ENCODE measurements at places on chromosomes 11 and 22.

DNA sequence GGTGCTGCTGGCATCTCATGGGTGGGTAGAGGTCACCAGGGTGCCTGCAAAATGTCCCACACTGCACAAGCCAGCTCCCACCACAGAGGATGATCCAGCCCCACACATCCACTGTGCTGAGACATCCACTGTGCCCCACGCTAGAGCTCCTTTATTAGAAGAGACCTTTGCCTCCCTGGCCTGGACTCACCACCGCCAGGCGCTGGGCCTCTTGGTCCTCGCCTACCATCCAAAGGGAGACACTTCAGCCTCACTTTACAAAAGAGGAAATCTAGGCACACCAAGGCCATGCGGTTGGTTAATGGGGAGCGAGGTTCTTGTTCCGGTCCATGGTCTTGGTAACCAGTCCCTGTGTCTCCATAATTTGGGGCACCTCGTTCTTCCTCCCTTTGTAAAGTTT lies 3.4 kb upstream of the ANO1 start:
- DNase-seq = no peak

DNA sequence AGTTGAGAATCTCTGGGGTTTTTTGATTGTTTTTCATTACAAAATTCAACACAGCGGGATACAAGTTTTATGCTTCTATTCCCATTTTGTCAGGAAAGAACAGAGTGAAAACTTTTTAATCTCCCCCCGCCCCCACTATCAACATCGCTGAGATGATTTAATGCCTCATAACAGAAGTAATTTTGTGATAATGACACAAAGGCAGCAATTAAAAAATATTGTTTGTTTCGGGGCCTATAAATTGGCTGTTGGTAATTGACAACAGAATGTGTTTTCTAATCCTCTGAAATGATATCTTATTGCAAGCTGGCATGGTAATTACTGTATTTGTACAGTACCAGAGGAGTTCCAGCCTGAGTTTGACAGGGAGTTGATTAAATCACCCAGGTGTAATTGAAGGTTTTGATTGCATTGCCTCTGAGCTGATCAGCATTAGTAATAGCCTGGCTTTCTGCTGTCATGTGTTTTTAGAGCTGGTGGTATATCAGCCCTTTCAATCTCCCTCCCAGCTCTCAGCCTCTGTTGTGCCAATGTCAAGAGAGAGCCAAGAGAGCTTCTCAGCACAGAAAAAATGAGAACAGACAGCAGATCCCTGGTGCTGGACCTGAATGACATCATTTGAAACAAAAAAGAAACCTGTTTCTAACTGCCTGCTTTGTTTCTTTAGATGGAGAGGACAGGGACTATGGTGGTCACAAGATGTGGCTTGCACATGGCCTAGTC lies 265.1 kb downstream of the FAM76B start:
- DNase-seq = no peak

DNA sequence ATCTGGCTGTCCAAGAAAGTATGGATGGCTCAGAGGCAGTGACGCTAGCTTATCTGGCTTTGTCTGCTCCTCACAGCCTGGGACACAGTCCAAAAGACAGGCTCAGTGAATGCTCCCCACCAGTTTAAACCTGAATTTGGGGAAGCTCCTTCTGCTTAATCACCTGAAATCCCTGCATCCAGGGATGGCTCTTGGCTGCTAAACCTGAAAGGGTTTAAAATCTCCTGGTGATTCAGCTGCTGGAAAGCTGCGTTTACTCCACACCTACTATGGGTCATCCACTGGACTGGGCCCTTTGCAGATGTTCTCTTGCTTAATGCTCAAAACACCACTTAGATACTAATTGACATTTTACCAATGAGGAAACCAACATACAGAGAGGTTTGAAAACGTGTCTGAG lies 302.0 kb upstream of the NARS2 start:
- DNase-seq = no peak

DNA sequence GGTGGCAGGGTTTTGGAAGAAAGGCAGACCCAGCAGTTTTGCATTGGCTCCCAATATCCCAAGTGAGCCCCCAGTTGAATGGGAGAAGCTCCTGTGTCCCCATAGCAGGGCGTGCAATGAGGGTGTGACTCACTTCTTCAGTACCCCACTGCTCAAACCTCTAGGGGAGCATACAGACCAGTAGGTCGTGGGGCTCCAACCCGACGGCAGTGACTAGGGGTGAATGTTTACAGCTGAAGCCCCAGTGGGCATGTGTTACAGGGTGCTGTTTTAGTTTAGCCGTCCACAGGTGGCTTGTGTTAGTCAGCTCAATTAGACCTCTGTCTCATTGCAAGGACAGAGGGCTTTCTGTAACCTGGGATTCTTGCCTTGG lies 564.5 kb upstream of the CNTN5 start:
- DNase-seq = no peak

DNA sequence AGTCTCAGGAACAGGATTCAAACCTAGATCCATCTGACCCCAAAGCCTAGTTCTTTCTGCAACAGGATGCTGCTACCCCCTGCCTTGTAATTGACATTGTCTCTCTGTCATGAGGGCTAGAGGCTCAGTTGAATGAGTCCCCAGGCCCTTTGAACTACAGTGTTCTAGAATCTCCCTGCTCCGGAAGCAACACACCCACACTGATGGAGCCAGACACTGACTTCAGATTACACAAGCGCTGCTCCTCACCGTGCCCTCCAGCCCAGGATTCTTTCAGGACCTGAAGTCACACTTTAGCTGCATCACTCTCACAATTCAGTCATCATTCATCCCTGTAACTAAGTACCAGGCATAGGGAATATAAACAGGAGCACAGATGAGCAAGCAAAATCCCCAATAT lies 69.6 kb downstream of the RAB30 start:
- DNase-seq = peak; percentile 27

Data from mesendoderm (in vitro differentiated cells).